Foreskin fibroblast (primary cell): ENCODE measurements at places on chromosomes 1 and 21.

DNA sequence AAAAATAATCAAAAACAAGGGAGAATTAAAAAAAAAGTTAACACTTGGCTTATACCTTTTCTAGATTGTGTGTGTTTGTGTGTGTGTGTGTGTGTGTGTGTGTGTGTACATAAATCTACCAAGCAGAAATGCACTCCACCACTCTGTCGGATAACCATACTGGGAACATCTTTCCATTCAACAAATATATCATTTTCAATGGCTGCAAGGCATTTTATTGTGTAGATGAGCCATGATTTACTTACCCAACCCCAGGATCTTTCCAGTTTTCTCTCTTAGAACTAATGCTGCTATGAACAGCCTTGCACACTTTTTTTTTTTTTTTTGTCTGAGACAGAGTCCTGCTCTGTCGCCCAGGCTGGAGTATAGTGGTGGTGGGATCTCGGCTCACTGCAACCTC lies 25.8 kb downstream of the LRRC38 start:
- DNase-seq, result no peak

DNA sequence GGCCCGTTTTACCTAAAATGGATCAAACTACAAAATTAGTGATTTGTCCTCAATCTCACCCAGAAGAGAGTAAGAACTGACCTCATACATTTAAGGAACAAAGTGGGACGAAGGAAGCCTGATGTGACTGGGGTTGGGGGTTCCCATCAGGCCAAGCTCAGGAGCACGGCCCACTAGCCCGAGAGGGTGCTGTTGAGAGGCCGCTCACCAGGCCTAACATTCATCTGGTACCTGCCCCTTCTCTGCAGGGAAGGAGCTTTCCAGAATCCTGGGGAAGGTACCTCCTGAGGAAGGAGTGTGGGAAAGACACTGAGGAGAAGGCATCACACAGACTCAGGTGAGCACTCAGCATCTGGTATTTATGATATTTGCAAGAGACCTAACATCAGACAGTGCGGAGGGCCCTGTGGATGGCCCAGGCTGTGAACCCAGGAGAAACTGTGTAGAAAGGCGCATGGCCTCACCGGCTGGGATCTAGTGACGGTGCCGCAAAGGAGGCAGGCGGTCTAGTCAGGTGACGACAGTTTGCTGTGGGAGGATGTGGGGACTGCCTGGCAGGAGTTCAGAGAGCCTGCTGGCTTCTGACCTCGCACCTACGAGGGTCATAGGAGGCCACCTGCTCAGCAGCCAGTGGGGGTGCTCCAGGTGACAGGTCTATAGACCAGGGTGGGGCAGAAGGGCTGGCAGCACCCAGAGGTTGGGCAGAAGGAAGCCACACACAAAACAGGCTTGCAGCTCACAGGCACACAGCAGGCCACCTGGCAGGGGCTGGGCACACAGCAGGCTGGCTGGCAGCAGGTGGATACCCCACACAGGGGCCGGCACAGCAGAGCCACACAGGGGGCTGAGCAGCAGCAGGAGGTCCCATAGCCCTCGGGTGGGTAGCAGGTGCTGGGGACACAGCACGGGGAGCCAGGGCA lies 543 bp downstream of the KRTAP12-4 start:
- no peak for DNase-seq

GRCh38 chr1:24235921-24236788 lies 49.1 kb upstream of the IFNLR1 start:
- DNase-seq, result no peak

- DNase-seq, result no peak
Observed at GRCh38 chr1:12409681-12410080, 179.9 kb downstream of the VPS13D start.

DNA sequence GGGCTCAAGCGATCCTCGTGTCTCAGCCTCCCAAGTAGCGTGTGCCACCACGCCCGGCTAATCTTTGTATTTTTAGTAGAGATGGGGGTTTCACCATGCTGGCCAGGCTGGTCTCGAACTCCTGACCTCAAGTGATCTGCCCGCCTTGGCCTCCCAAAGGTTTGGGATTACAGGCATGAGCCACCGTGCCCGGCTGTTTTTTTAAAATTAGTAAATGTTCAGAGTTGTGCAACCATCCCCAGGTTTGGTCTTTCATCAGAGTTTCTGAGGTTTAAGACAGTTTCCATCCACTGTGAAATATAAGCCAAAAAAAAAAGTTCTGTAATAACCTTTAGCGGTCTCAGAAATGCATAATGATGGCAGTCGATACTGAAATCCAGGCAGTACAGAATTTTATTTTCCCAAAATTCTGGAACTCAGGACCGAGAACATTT lies 550 bp upstream of the SYT11 start:
- peak; percentile 59 for DNase-seq

GRCh38 chr1:160046494-160047110 lies 14.8 kb upstream of the PIGM start:
- DNase-seq, result no peak

GRCh38 chr1:58804853-58805565 lies 21.2 kb upstream of the JUN start:
- no peak for DNase-seq

- DNase-seq, result no peak
Observed at GRCh38 chr1:182651339-182651724, 33.1 kb downstream of the RGS8 start.

DNA sequence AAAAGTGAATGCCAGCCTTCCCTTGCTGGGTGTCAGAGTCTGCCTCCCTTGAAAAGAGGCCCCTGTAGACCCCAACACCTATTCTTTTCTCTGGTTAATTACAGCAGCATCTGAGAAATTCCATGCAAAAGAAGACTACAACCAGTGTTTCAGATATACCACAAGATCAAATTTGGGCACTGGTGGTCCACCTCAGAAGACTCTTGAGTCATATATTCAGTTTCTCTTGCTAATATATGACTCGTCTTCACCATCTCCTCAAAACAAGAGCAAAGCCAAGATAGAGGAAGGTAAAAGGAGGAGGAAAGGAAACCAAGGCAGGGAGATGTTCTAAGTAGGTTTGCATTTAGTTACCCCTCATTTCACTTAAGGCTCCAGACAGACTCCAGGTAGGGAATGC lies 259.9 kb downstream of the ZNF648 start:
- DNase-seq, result no peak

- DNase-seq, result peak; percentile 28
Observed at GRCh38 chr1:244029124-244029523, 22.0 kb upstream of the ZBTB18 start.

GRCh38 chr1:89804642-89805237 lies 16.1 kb upstream of the LRRC8D start:
- DNase-seq, result peak; percentile 73

GRCh38 chr1:53025034-53025768 lies 36.8 kb upstream of the PODN start:
- peak; percentile 90 for DNase-seq

DNA sequence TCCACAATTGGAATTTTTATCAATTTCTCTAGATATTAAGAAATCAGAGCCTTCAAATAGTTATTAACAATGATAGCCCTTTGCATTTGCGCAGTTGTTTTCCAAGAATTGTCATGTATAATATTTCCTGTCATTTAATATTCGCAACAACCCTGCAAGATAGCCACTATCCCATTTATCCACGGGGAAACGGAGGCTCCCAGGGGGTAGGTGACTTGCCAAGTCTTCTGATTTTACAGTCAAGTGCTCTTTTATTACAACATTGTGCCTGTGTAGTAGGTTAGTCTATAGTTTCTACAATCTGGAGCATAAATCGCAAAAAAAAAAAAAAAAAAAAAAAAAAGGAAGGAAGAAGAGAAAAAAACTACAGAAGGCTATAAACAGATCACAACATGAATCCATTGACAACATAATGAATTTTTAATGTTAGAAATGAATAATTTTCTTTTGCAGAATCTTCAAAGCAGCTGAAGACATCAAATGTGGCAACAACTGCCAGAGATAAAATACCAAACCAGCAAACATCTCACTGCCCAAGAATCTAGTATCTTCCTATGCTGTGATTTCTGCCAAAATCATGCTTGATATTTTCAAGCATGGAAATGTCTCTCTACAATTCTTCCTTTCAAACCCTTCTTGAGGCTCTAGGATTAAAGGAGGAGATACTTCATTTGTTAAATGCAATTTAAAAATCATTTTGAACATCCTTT lies 125.5 kb downstream of the PTPN14 start:
- DNase-seq, result peak; percentile 30
